ENCODE measurements at places on chromosomes 2 and 18.
A peak's percentile ranks its signal among the peaks of the same experiment; 100 is the strongest.

DNA sequence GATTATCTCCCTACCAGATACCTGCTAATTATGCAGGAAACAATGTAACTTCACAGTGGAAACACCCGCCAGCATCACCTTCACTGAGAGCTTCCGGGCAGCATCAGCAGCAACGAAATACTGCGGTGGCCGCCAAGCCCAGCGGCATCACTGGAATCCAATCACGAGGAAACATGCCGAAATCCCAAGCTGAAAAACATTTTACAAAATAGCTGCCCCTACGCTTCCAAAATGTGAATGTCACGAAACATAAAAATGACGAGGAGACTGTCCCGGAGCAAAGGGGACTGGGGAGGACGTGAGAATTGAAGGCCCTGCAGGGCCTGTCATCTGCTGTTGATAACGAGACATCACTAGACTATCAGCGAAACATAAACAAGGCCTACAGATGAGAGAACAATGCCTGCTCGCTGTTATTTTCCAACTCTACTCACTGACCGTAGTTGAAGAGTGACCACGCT lies 82.6 kb downstream of the HDAC4 start:
- no peak for DNase-seq

- DNase-seq, result no peak
Observed at GRCh38 chr18:10190564-10190963, 263.9 kb upstream of the APCDD1 start.

GRCh38 chr2:210456571-210456970 lies 20.0 kb downstream of the LANCL1 start:
- DNase-seq, result no peak

GRCh38 chr2:170567429-170567828 lies 147.7 kb upstream of the SP5 start:
- no peak for DNase-seq

DNA sequence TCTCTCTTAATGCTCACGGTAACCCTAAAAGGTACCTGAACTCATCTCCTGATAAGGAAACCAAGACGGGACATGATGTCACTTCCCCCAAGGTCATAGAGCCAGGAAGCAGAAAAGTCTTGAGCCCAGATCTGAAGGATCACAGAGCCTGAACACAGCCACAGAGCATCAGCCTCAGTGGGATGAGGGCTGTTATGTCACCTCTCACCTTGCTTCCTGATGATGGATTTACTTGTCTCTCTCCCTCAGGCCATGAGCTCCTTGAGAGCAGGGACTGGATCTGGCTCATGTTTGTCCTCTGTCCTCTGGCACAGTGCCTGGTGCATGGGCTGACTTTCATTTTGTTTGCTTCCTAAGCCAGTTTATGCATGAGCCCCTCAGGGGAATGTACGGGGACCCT lies 54.2 kb downstream of the SERTAD2 start:
- DNase-seq, result no peak

- no peak for DNase-seq
Observed at GRCh38 chr2:176106581-176107539, at the start of gene HOXD11. TSS of gene HOXD11 (plus strand) at chr2:176107280. CDS start at chr2:176107356, 76 bp downstream.

DNA sequence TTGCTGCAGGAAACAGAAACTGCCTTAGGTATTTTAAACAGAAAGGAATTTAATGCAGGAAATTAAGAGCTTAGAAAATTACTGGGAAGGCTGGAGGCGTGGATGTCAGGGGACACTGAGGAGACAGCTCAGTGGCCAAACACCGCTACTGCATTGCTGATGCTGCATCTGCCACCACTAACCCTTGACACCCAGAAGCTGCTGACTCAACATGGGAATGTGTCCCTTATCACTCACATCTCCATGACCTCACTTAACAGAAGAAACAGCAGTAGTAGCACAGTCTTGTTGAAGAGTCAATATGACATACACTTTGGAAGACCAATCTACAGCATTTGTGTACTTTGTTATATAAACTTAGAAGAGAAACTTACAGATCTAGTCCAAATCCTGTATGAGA lies 906.1 kb downstream of the SLC4A3 start:
- DNase-seq, result no peak

DNA sequence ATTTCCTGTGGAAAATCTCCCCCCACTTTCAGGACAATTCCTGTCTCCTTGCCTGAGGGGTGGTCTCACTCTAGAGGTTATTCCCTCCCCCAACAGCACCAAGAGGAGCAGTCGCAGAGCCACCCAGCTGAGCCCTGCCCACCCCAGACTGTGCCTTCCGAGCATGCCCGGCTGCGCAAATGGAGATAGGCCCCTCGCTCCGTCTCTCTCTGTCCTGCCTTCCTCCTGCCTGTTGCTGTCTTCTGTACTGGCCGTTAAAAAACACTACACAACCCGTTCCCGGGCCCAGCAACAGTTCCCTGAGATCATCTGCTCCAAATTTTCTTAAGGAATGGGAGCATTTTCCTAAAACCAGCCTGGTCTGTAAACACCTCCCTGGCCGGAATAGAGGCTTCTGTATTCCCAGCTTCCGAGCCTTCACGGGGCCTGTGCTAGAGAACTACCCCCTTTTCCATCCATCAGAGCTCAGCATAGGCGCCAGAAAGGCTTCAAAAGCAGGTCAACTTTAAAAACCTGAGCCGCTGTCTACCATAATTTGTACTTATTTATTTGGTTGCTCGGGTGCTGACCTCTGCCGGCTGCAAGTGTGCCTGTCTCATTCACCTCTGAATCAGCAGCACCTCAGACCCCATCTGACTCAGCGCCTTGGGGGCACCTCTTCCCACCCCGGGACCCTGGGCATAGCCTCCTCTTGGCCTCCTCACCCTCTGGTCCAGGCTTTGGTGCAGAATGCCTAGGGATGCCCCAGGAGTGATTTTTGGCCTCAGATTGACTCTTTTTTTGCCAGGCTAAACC lies 159.4 kb downstream of the PXDN start:
- DNase-seq, result no peak

DNA sequence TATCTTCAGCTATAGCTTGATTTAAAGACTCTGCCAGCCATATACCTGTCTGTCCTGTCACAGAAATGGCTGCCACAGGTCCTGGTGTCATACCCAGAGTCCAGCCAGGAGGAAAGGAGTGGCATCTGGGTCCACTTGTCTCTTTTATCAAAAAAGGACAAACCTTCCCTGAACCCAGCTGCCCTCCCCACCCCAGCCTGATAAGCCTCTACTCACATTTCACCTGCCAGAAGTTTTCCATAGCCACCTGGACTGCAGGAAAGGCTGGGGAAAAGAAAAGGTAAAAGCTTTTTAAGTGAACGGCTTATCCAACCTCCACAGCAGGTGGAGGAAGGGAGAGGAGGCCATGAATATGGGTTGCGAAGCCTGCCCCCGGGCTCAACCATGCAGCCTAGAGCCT lies 32.8 kb downstream of the TMEM163 start:
- no peak for DNase-seq

GRCh38 chr2:162233197-162233596 lies 10.0 kb downstream of the FAP start:
- no peak for DNase-seq

GRCh38 chr2:25254961-25255360 lies 86.6 kb upstream of the POMC start:
- no peak for DNase-seq

- peak; percentile 55 for DNase-seq
Observed at GRCh38 chr2:7427293-7428060, 510.3 kb downstream of the RNF144A start.

DNA sequence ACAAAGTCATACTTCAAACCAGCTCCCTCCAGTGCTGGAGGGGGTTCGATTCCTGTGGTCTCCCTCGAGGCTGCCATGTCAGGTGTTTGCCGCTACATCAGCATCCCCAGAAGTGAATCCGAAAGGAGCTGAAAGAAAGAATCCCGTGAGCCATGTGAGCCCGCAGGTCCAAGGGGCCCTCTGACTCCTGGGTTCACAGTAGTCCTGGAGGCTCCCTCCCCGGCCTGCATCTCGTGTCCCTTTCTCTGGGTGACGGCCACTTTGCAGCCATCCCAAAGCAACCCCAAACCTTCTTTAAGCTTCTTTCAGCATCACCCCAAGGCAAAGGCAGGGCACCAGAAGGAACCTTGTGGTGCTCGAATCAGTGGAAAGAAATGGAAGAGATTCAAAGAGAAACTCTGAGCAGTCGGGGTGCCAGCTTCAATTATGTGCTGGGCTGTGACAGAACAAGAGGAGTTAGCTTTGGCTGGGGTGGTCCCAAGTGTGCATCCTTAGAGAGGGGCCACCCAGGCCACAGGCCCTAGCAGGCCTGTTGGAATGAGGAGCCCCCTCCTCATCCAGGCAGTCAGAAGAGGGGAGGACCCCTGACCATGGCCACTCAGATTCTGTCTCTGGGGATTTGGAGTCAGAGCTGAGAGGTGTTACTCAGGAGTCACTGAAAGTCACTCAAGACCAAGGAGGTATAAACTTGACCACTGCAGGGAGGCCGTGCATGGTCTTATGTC lies 59.7 kb downstream of the CIB4 start:
- DNase-seq, result no peak

DNA sequence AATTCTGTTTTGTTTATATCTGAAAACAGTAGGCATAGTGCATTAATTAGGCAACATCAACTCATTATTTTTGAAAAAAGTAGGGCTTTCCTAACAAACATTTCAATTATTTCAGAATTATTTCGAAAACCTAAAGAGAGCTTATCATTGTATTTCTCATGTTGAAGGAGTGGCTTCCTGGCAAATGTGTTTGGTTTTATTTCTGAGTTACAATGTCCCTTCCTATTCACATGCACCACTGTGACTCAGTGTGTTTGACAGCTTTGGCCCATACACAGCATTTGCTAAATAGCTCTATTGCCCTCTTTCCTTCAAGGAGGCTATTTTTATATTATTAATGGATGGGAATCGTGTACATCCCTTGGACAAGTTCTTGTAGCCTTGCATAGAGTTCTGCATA lies 205.9 kb downstream of the PTGR3 start:
- no peak for DNase-seq

DNA sequence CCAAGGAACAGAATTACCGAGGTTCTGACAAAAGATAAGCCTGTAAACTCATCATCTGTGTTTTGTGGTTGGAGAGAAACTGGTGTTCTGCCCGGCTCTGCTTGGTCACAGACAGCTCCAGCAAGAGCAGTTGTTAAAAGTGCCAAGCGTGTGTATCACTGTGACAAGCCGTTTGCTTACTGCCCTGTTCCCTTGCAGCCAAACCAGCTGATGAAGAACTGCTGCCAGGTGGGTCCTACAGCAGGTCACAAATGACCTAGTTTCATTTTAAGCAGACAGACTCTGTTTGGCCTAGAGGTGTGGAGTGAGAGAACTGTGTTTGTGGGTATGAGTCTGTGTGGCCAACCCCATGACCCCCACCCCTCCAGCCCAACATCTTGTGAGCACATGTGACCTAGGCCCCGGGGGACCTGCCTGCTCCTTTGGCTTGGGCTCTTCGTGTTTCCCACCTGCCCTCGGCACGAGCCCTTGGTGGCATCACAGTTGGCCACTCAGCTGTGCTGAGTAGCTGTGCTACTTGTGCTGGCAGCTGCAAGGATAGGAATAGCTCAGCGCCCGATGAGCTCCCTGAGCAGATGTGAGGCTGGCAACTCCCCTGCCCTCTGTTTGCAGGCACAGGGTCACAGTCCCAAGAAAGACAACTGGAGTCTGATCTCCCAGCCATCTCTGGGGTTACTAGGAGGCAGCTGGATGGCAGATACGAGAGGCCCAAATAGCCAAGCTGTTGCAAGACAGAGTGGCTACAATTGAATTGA lies 9.7 kb downstream of the OXER1 start:
- DNase-seq, result no peak

- no peak for DNase-seq
Observed at GRCh38 chr2:8551622-8552074, 130.2 kb upstream of the ID2 start.

DNA sequence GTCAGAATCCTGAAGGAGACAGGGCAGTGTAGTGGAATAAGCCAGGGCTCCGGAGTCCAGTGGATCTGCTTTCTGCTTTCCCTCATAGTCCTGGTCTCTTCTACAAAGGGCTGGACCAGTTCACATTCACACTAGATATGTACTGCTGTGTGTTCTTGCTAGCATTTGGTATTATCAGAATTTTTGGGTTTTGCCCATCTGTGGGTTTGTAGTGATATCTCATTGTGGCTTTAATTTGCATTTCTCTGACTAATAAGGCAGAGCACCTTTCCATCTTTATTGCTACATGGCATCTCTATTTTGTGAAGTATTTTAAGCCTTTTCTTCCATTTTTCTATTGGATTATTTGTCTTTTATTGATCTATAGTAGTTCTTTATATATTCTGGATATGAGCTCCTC lies 114.8 kb downstream of the DIS3L2 start:
- no peak for DNase-seq

- DNase-seq, result no peak
Observed at GRCh38 chr2:119598596-119599263, 54.5 kb downstream of the CFAP221 start.

All from activated CD4-positive, alpha-beta T cell treated with anti-CD3 and anti-CD28 coated beads, Interleukin-2, amount 50 U/mL, for 24 hours (primary cell).